ENCODE measurements at places on chromosomes 6 and 20.

DNA sequence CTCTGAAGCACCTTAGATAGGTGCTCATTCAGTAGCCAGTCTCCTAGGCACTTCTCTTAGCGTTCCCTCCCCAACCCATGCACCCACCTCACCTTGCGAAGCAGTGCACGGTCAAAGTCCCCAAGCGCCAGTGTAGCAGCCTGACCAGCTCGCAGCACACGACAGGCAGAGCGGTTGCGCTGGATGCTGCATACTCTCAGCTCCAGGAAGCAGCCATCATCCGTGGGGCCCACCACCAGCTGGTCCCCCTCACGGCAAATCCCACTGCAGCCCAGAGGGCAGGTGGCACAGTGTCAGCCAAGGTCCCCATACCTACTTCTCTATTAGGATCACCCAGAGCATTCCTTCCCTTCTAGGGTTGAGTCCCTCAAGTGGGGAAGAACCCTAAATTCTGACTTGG is 6.5 kb downstream of the GTPBP2 start:
- DNase-seq, result no peak

DNA sequence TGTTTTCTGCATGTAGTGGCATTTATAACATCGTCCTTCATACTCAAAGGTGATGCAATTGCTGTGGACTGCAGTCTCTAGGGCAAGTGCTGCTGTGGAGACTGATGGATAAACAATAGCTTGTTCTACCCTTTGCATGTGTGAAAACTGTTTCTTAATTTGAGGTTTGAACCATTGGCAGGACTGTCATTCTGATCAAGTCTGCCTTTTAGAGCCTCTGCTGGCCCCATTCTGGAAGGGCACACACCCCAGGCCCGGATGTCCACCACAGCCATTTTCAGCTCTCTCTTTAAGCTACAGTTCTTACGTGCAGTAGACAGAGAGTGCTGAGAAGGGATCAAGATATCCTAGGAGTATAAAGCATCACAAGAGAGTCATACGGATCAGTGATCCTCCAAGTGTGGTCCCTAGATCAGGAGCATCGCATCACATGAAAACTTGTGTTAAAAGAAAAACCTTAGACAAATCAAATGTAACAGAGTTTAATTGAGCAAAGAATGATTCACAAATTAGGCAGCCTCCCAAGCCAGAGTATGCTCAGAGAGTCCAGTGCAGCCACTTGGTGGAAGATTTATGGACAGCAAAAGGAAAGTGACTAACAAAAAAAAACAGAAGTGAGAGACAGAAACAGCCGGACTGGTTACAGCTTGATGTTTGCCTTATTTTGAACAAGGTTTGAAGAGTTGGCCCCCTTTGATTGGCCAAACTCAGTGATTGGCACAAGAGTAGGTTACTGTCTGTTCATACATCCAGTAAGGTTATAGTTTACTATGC is 52.0 kb downstream of the FRK start:
- peak; percentile 79 for DNase-seq

GRCh38 chr20:3866464-3866863 is 19.8 kb downstream of the MAVS start:
- DNase-seq, result no peak

DNA sequence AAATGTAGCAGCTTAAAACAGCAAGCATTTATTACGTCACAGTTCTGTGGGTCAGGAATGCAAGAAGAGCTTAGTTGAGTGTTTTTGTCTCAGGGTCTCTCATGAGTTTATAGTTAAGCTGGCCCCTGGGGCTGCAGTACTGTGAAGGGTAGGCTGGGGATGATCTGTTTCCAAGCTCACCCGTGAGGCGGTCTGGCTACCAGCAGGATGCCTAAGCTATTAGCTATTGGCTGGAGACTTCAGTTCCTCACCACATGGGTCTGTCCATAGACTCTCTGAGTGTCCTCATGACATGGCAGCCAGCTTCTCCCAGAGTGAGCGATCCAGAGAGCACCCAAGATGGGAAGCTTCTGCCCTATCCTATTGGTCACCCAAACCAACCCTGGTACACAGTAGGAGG is 12.8 kb upstream of the BICRAL start:
- DNase-seq, result no peak

GRCh38 chr20:16801919-16802651 is 53.9 kb downstream of the OTOR start:
- peak; percentile 60 for DNase-seq

DNA sequence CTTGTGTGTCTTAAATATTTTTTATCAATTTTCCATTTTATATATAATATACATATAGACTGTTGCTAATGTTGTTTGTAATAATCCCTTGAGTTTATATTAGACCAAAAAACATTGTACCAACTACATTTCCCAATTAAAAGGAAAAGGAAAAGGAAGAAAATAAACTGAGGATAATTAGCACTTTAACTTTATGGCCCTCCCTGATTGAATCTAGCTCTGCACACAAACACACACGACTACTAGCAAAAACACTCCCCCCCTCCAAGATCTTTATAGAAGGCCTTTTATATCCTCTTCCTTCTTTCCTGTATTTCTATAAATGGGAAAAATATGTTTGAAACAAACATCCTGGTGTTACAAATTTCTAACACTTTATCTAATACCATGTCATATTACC is 276.8 kb downstream of the NKAIN2 start:
- no peak for DNase-seq

DNA sequence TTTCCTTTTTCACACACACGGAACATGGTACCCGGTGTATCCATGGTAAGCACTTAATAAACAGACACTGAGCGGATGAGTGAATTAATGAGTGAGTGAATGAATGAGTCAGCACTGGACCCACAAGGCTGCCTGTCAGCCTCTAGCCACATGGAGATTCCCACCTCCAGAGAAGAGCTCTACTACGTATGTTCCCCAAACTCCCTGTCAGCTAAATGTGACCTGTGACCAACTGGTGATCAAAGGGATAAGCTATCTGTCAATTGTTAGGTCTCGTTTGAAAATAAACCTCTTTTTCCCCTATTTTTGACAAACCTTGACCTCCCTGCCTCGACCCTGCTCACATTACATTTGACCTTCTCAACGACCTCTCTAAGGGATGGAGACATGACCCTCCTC is 24.5 kb upstream of the TAF8 start:
- no peak for DNase-seq

- no peak for DNase-seq
These were observed 15.0 kb upstream of the AKIRIN2 start for GRCh38 chr6:87716928-87717614.

- peak; percentile 38 for DNase-seq
These were observed 113.3 kb upstream of the SAMD5 start for GRCh38 chr6:147395158-147395557.

DNA sequence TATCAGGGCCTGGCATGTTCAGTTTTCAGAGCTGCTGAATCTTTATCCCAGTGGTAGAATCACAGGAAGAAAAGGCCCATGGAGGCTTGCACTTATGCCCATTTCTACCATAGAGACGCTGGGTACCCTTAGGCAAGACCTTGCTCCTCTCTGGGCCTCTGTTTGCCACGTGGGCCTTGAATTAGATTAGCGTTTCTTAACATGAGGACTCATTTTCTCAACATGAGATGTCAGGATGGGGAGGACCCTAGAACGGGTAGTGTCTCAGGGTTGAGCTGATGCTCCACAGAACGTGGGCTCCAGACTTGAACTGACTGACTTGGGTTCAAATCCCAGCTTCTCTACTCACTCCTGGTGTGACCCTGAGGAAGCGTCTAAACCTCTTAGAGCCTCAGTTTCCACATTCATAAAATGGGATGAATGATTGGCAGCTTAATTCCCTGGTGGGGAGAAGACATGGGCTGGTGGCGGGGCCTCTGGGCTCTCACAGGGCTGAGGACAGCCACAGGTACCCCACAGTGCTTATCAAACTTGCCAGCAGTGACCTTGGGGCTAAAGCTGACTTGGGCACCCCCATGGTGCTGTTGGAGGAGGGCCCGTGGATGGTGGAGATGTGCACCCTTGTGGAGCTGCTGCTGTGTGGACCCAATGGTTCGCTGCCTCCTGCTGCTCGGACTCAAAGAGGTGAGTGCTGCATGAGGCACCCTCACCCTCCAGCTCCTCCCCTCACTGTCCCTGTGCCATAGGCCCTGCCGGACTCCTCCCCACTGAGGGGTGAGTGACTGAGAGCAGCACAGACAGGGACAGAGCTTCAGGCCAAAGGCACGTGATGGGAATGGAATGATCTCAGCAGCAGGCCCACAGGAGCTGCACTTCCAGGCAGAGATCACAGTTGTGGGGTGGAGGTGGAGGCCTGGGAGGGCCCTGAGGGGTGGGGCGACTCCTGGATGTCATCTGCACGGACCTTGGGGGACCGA is 28.2 kb downstream of the SUN5 start:
- no peak for DNase-seq

DNA sequence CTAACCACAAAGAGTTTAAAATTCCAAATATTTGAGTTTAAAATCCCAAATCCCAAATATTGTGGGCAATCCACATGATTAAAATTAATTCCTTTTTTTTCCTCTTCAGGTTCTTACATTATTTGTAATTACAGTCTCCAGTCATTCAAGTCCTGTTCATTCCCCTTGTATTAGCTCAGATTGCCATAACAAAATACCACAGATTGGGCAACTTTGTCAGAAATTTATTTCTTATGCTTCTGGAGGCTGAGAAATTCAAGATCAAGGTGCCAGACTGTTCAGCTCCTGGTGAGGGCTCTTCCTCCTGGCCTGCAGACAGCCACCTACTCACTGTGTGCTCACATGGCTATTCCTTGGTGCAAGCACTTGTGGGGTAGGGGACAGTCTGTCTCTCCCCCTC is 105.5 kb downstream of the ARMC2 start:
- peak; percentile 67 for DNase-seq

DNA sequence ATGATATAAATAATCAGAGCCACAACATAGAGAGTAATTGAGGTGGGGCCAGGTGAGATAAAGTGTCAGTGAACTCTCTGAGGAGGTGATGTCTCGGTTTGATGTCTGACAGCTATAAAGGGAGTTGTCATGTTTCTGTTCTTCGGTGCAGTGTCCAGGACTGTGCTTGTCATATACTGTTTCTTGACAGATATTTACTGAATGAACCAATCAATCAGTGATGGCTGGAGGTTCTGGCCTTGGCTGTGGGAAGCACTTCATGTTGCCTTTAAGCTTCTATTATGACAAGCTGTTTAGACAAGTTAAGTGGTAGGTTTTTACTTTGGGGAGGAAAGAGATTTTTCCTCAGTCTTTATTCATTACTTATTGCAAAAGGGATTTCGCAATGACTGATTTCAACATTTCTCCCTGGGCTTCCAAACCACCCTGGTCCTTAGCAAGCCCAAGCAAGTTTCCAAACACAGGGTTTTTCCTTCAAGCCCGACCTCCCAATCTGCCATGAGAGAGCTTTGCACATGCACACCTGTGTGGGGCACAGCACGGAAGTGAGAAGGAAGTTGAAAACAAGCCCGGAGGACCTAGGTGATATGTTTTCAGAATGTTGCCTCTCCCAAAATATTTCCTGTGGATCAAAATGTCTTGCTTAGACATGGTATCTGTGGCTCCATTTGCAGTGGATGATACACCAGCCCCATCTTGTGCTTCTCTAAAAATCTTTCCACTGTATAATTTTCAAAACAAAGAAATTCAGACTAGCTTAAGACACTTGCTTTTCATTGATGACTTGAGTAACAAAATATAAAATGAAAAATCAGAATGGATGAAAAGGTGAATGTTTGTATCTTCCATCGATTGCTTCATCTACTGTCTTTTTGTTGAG is 567.3 kb upstream of the BTBD3 start:
- DNase-seq, result peak; percentile 73

- DNase-seq, result peak; percentile 82
These were observed 278 bp downstream of the UST start for GRCh38 chr6:148747145-148747470.

GRCh38 chr20:58542411-58543095 is 27.4 kb upstream of the APCDD1L start:
- DNase-seq, result peak; percentile 41

- DNase-seq, result peak; percentile 62
These were observed 119.5 kb downstream of the ARHGAP18 start for GRCh38 chr6:129590408-129591022.

DNA sequence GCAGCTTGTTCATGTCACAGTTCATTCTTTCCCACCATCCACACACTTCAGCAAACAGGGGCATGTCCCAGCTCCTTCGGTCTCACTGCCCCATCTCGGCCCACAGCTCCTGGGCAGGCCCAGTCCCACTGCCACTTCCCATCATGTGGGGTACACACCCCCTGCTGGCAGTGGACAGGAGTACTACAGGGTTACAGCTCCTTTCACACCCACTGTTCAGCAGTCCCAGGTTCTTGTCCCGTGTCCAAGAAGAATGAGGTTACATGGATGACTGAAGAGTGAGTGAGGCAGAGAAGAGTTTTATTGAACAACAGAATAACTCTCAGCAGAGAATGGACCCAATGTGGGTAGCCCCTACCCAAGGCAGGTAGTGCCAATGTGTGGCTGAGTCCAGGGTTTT is 77.8 kb upstream of the SMLR1 start:
- DNase-seq, result no peak

GRCh38 chr20:58984691-58985090 is 3.6 kb downstream of the NELFCD start:
- DNase-seq, result no peak

DNA sequence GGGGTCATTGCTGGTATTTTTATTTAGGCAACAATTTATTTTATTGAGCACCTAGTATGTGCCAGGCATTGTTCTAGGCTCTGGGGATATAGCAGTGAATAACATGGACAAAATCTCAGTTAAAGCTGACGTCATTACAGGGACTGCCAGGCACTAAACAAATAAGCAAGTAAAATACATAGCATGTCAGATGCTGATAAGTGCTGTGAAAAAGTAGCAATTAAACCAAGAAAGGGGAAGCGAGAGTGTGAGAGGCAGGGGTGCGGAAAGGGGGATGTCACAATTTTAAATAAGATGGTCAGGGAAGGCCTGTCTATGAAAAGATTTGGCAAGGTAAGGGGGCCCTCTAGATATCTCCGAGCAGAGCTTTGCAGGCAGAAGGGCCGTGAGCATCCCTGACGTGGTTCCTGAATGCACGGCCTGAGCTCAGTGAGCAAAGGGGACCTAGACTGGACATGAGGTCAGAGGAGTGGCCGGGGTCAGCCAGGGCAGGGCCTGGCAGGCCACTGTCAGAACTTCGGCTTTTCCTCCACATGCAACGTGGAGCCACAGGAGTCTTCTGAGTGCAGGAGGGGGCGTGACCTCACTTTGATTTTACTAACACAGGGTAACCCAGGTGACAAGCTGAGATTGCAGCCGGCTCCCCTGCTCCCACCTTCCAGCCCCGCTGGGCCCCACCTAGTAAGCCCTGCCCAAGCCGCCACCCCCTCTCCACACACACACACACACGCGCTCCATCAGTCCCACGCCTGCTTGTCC is 24.2 kb upstream of the SIRPA start:
- DNase-seq, result no peak
